Stimulated activated naive CD4-positive, alpha-beta T cell (primary cell): ENCODE measurements at places on chromosomes 12 and 14.

- DNase-seq = no peak
Measured at GRCh38 chr12:104702565-104703139, 245.9 kb downstream of the CHST11 start.

DNA sequence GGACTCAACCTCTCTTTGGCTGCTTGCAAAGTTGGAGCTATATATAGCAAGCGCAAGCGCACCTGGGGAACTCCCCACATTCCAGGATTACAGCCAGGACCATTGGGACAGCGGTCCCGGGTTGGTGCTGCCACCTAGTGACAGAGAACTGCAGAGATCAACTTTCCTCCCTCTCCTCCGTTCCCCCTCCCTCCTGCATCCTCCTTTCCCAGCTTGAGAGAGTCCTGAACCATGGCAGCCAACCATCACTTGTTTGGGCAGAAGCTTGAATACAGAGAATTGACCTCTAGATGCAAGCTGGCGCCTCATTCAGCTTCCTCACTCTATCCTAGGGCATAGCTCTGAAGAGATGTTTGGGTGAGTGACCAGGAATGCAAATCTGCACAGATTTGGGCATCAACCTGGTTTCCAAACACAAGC, 17.4 kb upstream of the FLVCR2 start:
- DNase-seq = no peak

DNA sequence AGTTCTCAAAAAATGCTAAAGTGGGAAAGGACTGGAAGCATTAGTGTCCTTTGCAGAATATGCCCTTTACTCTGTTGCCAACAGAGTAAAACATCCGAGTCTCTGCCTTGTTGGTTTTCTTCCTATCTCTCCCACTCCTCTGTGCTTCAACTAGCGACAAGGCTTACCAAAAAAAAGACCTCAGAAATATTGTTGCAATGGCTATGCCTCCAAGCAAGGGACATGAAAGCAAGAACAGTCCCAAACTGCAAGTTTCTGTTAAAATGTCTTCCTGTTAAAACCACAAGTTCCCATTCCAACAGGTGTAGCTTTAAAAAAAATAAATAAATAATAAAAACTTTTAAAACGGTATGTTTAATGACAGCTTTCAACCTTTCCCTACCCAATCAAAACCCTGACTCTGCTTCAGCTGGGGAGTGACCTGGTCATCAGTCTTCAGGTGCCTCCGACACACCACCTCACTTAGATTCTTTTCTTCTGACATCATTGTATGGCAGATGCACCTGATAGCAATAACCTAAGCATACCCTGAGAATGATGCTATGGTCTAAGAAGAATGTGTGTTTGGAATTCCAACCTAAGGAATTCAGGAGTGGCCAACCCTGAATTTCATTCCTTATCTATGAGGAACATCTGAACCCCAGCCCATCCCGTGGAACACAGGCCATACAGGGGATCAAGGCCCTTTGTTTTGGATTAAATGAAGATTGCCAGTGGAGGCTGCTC, 81.0 kb downstream of the RPS29 start:
- no peak for DNase-seq

DNA sequence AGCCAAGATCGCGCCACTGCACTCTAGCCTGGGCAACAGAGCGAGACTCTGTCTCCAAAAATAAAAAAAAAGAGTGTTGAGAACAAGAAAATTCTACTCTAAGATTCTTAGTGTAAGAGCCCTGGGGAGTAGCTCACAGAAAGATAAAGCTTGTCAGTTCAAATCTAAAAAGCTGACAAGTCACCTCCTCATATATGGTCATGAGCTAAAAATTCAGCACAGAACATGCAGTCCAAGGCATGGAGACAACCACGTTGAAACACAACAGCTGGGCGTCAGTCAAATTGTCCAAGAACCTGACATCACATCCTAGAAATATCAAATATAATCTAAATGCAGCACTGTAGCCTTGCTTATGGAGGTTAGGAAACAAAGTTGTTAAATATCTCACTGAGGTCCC, 47.8 kb downstream of the CLIP1 start:
- DNase-seq = no peak

DNA sequence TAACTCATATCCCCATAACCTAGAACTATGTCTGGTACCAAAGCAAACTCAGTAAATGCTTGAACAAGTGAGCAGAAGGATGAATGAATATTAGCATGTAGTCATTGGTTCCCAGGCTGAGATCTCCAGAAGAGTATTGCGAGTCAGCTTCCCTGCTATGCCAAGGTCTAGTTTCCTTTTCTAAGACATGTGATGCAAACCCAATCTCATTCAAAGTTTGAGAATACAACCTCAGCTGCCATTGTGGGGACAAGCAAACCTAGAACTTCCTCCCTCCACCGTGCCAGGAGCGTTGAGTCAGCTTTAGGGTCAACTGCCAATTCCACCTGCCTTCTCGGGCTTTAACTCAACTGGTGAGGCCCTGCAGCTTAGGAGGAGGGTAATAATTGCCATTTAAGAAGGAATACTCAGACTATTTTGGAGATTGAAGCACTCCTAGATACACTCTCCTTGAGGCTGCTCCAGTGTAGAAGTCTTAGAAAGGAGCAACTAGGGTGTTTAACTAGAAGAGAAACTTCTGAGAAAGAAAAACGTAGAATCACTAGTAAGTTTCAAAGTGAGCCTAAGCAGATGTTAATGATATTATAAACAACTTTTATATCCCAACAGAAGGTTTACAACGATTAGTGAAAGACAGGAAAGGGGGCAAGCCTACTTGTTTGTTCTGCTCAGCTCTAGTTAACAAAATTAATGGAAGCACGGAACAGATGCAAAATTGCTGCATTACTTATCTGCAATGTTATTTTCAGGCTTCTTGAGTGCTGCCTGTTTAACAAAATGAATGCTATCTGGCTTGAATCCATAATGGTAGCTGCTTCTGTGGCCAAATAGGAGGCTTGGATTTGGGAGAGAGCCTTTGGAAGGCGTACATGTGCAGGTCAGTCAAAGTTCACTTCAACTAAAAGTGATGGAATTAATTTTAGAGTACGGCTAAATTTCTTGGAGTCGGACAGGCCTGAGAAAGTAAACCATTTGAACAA, 96.9 kb downstream of the HELB start:
- no peak for DNase-seq

DNA sequence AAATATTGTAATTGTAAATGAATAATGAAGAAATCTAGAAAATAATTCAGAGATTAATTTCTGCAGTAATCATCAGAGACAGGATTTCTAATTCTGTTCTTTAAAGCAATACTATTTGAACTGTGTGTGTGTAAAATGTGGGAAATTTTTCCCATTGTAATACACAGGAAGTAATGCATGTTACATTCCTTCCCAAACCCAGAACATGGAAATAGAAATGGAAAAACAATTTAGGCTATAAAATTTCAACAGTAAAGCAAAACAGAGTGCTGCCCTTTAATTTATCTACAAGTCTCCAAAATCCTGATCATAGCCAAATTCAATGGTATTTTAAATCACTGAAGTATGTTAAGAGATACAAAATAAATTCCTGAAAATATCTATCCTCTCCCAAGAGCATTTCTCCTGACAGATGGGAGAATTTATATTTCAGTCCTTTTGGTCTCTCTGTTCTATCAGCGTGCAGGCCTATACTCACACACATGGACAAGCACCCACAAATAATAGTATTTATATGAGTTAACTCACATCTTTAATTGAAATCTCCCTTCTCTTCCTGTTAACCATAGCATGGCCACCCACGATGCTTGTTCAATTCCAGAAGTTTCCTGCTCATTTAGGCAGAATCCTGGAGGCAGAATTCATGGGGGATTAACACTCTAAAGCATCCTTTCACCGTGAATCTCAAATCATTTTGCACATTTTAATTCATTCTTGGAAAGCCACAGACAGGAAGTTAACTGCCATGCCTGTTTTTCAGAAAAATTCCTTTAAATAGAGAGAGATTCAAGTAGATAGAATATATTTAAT, 1465.4 kb upstream of the FLRT2 start:
- no peak for DNase-seq

DNA sequence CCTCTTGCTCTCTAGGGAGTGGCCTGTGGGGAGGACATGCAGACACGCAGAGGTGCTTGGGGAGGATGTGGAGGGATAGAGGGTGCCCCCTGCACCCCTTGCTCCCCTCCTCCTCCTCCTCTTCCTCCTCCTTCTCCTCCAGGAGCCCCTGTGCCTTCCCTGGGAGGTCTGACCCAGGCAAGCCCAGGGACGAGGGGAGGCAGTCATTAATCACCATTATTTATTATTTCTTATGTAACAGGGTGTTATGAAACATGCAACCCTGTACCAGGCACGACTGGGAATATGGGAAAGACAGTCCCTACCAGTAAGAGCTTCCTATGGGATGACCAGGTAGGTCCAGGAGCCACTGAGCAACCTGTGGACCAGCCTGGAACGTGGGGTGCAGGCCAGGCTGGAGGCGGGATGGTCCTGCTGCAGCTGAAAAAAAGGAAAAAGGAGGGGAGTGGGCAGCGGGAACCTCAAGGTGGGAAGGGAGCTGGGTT, 22.5 kb upstream of the PGF start:
- no peak for DNase-seq

GRCh38 chr14:89493877-89494634, 77.0 kb upstream of the FOXN3 start:
- DNase-seq = no peak

DNA sequence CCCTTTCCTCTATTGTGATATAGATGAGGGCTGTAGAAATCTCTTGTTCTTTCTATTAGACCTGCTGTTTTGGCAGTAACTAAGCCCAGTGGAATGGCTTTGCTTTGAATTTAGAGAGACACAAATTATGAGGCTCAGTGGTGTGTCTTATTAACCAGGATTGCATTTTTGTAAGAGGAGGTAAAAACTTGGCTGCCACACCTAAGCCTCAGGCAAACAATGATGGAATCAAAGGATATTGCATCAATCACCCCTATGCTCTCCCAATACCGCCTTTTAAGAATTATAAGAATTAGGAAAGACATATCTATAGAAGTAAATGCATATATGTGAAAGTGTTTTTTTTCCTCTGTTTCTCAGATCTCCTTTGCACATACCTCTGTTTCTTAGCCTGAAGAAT, 63.3 kb downstream of the ACSS3 start:
- no peak for DNase-seq

GRCh38 chr12:121883315-121883660, 5.3 kb upstream of the PSMD9 start:
- no peak for DNase-seq

GRCh38 chr12:51636581-51636980, 45.5 kb downstream of the SCN8A start:
- DNase-seq = no peak

DNA sequence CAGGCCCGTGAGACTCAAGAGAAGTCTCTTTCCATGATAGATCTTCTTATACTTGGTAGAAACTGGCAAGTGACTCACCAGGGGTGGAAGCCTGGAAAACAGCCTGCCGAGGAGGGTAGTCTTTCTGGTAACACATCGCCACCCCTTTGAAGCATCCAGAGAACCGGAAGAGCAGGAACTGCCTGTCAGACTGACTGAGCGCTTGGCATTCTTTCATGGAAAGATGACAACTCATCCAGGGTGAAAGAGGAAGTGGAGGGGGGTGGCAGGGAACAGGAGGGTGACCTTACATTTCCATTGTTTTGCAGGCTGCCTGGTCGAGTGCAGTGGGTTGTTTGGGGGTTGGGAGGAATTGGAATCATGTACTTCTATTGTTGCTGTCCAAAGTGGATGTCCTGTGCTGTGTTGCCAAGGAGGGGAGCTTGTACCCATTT, 34.5 kb downstream of the PRKCH start:
- DNase-seq = no peak
